Kidney (tissue), 22 donors: ENCODE measurements at places on chromosomes 11 and 22. TPM values are rescaled to one million over a fixed set of nuclear protein-coding genes. Genes with fewer than 3 reads are reported as not detected.

The MRPL17 gene
- 44.0 TPM for total RNA-seq

The LRRC32 gene
- 136 TPM for total RNA-seq

The AGBL2 gene
- 5.6 TPM for total RNA-seq

- no peak for DNase-seq
Measured at GRCh38 chr11:132080127-132080526, 709.7 kb downstream of the NTM start.

DNA sequence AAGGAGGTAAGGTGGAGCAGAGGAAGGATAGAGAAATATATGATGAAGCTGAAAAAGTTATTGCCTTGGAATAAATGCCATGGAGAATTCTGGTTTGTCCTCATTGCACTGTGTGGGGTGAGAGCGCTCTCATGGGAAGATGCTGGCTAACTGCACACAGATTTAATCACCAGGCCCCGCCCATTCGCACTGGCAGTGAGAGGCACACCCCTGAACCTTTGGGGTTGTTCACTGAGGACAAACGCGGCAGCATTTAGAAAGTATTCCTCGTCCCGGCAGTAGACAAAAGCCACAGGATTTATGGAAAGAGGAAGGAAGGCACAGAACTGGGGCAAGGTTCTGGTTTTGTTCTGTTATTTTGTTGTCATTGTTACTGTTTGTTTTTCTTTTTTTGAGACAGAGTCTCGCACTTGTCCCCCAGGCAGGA is 70.2 kb downstream of the MED15 start:
- no peak for DNase-seq

DNA sequence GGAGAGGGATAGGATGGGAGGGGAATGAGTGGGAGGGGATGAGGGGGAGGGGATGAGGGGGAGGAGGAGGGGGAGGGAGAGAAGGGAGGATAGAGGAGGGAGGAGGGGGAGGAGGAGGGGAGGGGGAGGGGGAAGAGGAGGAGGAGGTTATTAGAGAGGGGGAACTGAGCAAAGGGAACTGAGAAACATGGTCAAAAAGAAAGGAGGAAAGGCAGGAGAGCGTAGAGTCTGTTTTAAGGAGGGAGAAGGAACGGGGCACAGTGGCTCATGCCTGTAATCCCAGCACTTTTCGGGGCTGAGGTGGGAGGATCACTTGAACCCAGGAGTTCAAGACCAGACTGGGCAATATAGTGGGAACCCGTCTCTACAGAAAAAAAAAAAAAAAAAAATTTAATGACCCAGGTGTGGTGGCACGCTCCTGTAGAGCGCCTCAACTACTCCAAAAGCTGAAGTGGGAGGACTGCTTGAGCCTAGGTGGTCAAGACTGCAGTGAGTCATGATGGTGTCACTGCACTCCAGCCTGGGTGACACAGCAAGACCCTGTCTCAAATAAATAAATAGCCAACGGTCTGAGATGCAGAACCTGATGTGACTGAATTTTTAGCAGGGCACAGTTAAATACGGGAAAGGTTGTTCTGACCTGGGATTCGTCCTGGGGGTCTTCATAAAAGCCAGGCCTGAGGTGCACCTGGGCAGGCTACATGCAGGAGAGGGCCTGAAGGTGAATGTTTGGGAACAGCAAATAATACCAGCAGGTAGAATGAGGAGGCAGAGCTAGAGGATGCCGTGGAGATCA is 4.0 kb downstream of the B3GNT6 start:
- no peak for DNase-seq

DNA sequence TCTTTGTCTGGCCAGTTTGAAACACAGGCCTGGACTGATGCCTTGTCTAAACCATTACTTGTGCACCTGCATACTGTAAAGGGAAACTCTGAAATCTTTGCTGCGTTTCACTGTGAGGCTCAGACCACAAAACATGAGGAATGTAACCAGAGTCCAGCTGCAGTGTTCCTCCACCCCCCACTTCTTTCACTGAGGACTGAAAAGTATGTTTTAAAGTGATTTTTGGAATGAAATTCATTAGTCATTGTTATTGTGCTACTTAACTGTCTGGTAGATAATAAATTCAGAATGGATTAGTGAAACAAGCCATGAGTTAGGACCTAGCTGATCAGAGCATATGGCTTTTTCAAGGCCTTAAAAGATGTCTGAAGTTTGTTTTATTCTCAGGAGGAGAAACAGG is 181.2 kb downstream of the WNT11 start:
- peak; percentile 31 for DNase-seq

DNA sequence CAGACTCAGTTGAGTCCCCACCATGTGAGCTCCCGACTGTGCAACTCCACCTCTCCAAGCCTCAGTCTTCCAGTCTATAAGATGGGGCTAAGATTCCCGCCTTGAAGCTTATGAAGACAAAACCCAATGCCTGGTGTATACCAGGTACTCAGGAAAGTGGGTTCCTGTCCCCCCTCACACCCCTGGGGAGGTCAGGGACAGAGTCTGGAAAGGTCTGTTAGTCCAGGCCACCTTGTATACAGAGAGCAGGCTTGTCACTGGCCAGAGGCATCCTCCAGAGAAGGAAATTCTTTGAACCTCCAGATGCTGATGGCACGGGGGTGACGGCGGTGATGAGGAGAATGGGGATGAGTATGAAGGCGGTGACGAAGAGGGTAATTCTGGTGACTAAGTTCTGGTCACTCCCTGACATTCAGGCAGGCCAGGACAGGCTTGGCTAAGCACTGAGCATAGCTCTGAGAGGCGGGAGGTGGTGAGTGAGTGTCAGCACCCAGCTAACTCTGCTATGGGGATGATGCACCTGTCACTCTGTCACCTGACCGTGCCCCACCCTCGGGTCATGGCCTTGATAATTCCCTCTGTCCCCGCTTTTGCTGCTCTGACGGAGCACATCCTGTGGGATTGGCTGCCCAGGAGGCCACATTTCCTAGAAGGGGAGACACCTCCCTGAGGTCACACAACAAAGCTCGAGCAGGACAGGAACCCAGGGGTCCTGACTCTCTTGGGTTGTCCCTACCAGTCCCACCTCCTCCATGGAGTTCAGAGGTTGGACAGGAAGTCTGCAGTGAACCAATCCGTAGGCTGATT is 30.9 kb upstream of the CSNK1E start:
- DNase-seq: no peak

The ZNF214 gene
- 5.9 TPM for total RNA-seq

DNA sequence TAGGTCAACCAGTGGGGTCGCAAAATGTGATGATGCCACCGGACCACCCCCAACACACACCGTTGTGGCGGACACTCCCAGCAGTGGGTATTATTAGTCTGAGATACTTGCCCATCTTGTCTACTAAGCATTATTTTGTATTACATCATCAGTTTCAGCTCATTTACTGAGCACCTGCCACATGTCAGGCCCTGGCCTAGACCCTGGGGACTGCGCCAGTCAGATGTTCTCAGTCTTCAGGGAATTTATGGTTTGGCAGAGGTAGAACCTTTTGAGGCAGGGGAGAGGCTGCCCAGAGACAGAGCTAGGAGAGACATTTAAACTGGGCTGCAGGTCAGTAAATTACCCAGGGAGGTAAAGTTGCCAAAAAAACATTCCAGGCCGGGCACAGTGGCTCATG is 43.1 kb upstream of the GCAT start:
- no peak for DNase-seq

DNA sequence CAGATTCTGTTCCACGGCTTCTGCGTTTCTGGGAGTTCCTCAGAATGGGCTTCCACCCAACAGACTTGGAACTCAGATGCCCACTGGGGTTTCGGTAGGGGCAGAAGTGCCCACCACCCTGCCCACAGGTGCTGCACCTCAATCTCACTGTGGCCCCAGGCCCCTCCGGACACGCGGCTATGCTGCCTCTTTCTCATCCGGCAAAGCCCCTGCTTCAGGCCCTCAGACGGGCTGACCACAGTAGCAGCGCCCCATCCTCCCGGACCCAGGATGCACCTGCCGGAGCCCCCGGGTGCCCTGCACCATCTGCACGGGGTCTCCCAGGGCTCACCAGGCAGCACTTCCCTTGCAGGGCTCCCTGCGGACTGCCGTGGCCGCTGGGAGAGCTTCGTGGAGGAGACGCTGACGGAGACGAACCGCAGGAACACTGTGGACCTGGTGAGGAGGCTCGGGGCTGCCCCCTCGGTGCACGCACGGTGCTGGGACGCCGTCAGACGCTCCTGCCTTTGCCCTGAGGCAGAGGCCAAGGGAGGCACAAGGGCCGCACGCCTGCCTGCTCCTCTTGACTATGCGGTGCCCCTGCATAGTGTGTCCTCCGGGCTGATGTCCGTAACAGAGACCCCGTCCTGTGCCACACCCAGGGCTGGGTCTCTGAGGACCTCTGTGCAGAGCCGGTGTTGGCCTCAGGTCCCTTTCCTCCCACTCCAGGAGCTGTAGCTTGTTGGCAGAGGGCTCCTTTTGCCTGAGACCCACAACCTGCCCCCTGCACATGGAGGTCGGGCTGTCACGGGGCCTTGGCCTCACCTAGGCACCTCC is 38.6 kb downstream of the SBF1 start:
- DNase-seq: no peak

The RNF215 gene
- total RNA-seq: 19.7 TPM
